Dermis microvascular lymphatic vessel endothelial cell (primary cell): ENCODE measurements at places on chromosomes 1 and 21. TPM values are rescaled to one million over a fixed set of nuclear protein-coding genes. Genes with fewer than 3 reads are reported as not detected.

- DNase-seq = peak; percentile 17
Observed at GRCh38 chr1:207672522-207673130, 27.7 kb downstream of the CR1L start.

DNA sequence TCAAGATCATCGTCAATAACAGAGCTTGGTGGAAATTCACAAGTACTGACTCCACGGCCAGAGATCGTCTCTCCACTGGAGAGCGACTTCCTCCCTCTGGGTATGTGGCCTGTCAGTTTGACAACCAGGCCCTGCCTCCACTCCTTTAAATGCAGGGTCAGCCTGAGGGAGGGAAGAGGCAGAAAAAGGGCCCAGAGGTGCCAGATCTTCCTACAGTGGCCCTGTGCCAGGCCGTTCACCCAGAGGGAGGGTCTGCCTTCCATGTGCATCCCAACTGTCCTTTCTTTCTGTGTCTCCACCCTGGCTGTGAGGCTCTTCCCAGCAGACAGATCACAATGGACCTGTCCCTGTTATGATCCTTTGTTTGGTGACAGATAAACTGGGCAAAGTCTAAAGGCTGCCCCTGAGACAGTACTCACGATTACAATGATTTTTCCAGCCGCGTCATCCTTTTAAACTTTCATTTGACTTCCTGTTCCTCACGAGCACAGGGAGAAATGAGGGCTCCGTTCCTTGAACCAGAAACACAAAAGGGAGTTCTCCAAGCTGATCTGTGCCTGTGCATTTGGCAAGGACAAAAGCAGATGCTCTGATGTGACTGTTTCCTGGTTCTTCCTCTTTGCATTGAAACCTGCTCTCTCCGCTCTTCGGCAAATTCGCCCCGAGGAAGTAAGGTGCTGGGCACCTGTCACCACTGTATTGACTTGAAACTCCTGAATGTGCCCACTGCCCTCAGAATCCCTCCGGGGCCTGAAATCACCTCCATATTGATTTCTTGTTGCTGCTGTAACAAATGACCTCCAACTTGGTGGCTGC lies 126.7 kb downstream of the PGBD5 start:
- DNase-seq = no peak

- DNase-seq = no peak
Observed at GRCh38 chr21:46323227-46323709, 402 bp downstream of the C21orf58 start.

- DNase-seq = no peak
Observed at GRCh38 chr1:212413902-212414327, 771 bp downstream of the PACC1 start.

GRCh38 chr21:38820471-38821239 lies 14.9 kb downstream of the ETS2 start:
- DNase-seq = no peak

- DNase-seq = no peak
Observed at GRCh38 chr1:117335376-117336086, 31.7 kb upstream of the MAN1A2 start.

- DNase-seq = no peak
Observed at GRCh38 chr1:235923466-235924021, 56.8 kb upstream of the LYST start.

The ASCL5 gene
- not detected in 2 replicates for total RNA-seq

The KDF1 gene
- total RNA-seq = not detected in 2 replicates

The TRIM67 gene
- total RNA-seq = not detected in 2 replicates

The ZNF593OS gene
- total RNA-seq = not detected in 2 replicates

The FCGR3A gene
- not detected in 2 replicates for total RNA-seq
